ENCODE measurements at places on chromosomes 12 and 14.

DNA sequence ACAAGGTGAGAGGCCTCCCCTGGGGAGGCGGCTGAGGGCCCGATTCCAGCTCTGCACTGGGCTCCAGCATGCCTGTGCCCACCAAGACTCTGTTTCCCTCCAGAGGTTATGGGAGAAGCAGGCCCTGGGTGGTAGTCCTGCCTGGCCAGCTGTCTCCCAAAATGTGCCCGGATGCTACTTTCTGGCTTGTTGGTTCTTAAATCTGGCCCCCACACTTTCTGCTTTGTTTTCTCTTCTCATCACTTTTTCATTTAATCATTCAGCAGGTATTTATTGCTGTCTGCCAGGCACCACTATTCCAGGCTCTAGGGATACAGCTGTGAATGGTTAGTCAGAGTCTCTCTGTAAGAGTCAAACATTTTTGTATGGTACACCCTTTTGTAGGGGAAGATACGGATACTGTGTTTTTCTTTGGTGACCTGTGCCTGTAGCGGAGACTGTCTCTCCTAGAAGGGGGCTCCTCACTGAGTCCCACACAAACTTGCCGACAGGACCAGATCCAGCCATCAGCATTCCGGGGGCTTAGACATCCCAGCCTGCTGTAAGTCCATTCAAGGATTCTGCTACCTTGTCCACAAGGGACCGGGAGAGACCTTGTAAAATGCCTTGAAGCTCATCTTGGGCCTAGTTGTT, 3.8 kb downstream of the DHRS2 start:
- no peak for DNase-seq

- DNase-seq, result peak; percentile 12
Measured at GRCh38 chr12:118052324-118053070, 8.5 kb downstream of the WSB2 start.

- DNase-seq, result no peak
Measured at GRCh38 chr12:18750085-18750484, 12.2 kb downstream of the CAPZA3 start.

DNA sequence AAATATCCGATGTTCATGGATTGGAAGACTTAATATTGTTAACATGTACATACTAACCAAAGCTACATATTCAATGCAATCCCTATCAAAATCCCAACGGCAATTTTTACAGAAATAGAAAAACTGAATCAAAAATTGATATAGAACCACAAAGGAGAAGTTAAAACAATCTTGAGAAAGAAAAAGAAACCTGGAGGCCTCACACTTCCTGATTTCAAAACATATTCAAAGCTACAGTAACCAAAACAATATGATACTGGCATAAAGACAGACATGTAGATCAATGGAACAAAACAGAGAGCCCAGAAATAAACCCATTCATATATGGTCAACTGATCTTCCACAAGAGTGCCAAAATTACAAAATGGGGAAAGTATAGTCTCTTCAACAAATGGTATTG, 5.4 kb upstream of the PELI2 start:
- no peak for DNase-seq

DNA sequence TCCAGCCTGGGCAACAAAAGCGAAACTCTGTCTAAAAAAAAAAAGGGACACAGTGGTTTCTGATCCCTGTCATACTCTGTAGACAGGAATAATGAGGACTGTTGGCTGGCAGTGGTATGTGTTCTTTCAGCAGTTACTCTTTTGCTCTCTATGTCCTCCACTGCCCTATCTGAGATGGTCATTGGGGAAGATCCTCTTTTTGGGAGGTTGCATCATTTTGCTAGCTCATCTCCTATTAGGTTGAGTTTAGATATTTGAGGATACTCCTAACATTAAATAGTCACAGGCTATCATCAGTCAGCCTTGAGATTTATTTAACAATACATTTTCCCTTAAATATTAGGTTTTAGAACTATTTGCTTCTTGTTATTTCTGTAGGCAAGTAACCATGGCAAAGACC, 5.9 kb upstream of the CCDC91 start:
- DNase-seq, result no peak

DNA sequence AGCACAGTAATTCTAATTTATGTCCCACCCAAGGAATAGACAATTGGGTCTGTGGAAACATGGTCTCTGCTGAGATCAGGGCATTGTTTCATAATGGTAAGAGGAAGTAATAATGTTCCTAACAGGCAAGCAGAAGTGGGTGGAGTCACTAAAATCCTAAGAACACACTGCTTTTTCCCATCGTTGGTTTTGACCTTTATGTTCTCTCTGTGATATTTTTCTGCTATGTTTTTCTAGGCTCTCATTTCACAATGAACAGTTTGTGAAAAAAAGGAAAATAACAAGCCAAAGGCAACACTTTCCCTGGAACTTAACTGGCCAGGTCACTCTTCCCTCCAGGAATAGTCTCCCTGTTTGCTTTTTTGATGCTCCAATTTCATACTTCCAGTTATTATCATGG, 80.6 kb upstream of the OVCH1 start:
- DNase-seq, result no peak

DNA sequence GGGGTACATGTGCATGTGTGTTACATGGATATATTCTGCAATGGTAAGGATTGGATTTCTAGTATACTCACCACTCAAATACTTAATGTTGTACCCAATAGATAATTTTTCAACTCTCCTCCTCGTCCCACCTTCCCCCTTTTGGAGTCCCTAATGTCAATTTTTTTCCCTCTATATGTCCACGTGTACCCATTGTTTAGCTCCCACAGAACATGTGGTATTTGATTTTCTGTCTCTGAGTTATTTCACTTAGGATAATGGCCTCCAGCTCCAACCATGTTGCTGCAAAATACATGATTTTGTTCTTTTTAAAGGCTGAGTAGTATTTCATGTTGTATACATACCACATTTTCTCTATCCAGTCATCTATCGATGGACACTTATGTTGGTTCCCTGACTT, 97.2 kb upstream of the TMTC1 start:
- no peak for DNase-seq

DNA sequence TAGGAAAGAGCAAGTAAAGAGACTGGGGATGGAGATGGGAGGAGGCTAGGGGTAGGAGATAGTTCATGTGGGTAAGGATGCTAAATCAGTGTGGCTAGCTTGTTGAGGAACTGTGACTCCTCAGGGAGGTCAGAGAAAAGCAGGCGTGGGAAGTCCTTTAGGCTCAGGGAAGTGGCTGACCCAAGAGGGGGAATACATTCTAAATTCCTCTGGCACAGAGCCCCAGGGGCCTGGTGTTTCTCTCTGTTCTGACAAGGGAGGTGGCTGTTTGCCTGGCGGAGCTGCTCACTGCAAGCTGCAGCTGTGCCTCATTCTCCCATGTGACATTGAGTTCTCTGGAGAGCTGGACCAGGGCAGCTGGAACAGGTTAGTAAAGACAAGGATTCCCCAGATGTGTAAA, 152.2 kb upstream of the SLC38A2 start:
- peak; percentile 51 for DNase-seq

DNA sequence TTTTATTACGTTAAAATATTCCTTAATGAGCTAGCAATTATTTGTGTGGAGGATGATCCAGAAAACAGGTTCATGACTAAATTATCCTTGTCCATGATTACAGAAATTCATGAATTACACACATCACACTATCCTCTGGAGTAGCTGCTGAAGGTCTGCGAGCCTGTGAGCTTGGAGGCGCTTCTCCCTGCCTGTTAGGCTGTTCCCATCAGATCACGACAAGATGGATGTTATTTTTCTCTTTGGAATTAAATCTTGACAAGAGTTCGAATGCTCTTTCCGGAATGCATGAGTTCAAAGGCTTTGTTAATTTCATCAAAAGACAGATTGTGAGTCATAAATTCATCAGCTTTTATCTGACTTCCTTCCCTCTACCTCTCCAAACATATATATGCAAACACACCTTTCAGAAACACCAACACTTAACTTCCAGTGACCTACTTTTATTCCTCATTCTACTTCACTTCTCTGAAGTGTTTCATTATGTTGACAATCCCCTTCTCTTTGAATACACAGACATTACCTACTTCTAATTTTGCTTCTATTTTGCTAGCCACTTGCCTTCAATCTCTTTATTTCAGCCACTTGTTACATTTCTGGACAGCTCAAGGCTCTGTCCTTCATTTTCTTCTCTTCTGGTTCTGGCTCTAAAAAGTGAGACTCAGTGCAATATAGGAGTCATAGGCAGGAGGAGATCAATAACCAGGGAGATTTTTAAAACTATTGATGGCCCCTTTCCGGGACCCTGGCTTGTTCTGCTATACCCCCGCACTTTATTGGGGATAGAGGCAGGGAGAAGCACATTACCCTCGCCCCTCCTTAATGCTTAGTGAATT, 274.6 kb downstream of the BTG1 start:
- DNase-seq, result no peak

- DNase-seq, result no peak
Measured at GRCh38 chr12:132445884-132446632, 43.9 kb upstream of the FBRSL1 start.

- DNase-seq, result no peak
Measured at GRCh38 chr12:93167331-93167730, 210.4 kb upstream of the NUDT4 start.

DNA sequence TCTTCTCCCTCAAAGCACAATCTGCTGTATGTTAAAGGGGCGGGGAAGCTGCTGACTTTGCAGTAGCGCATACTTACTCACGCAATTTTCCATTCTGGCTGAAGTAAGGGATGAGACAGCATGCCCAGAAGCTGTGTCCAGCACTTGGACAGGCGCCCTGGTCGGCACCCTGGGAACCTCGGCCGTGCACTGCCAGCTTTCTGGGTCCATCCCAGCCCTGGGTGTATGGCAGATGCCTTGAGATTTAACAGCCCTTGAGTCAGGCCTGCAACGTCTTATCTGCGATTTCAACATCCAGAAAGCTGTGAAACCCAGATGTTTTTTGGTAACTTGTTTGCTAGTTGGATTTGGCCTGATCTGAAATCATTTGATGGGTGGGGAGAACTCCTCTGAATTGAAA, 16.1 kb downstream of the EML1 start:
- DNase-seq, result peak; percentile 82

- no peak for DNase-seq
Measured at GRCh38 chr14:43438056-43438455, 1069.0 kb downstream of the FSCB start.

- no peak for DNase-seq
Measured at GRCh38 chr12:69345742-69346141, 2.4 kb upstream of the LYZ start.

DNA sequence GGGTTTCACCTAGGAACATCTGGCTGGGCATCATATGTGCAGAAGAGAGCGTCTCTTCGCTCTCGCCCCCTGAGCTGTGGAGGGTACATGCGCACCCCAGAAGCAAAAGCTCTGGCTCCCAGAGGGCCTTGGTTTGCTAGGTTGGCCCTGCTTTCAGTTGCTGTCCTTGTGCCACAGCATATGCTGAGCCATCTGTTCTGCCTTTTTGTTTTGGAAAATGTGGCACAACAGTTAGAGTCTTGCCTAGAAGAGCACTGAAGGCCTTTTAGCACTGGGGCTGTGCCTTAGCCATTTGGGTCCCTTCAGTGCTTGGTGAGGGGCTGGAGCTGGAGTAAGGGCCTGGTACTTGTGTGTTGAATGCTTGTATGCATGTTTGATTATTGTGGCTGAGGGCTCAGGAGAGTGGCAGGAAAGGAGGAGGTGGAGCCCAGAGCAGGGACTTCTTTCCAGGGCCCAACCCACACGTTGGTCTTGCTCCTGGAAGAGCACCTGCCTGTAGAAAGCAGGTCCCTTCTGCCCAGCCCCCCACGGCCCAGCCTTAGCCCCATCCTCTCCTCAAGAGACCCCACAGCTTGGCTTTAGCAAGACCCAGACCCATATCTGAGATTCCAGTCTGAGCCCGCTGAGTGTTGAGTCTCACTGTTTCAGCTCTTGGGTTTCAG, 113.7 kb downstream of the SLC25A47 start:
- no peak for DNase-seq

GRCh38 chr12:78793982-78794381, 70.6 kb upstream of the SYT1 start:
- no peak for DNase-seq

- DNase-seq, result no peak
Measured at GRCh38 chr12:51381226-51382079, 9.8 kb downstream of the GALNT6 start.

GRCh38 chr12:98883231-98883630, 238.1 kb downstream of the APAF1 start:
- no peak for DNase-seq

- DNase-seq, result no peak
Measured at GRCh38 chr14:69073915-69074314, 79.0 kb downstream of the DCAF5 start.

DNA sequence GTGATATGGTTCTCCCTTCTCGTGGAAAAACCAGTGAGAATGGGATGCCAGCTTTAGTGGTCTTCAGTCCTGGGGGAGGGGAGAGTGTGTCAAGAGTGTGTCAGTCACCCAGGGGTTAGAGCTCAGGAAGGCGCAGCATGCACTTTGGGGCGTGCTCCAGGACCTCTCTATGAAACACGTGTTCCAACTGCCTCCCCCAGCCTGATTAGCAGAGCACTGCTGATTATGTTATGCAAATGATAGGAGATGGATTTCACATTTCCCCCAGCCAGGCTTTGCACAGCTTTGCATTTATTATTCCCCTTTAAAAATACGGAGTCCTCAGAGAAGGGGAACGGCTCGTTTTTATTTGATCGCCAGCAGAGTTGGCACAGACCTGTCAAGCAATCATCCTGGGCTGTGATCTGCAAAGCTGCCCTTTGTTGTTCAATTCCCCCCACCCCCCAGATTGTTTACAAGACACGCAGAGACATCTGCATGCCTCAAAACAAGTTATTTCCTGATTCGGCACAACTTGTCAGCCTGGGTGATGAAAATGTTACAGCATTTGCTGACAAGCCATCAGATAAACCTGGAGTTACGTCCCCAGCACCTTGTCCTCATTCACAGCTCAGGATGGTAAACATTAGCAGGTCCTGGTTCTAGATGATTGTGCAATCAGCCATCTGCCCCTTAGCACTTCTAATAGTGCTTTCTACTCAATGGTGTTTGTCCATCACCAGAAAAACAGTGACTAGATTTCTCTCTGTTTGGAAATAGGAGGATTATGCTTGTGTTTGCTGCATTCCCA, 196.5 kb downstream of the NOVA1 start:
- no peak for DNase-seq

GRCh38 chr12:57216921-57217879, 606 bp downstream of the NXPH4 start:
- DNase-seq, result no peak

DNA sequence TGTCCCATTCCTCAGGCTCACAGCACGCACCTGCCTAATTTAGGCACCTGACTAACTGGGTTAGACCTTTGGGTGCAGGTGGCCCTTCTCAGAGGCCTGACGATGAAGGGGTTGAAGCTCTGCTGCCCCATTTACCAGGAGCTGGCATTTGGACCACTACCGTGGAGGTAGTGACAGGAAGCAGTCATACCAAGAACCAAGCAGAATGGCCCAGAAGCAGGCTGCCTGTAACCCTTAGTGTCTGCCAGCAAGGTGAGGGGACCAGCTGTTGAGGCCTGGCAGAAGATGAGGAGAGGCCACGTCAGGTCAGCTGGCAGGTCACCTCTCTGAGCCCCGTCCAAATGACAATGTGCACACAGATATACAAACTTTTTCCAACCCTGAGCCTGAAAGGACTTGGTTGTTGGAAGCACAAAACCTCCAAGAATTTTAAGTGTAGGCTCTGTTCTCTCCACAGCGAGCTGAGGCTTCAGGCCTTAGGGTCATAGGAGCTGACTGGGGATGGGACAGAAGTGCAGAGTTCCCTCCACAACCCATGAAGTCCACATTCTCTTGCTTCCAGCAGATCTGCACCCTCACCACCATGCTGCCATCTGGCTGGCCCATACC, 23.1 kb downstream of the VASH1 start:
- DNase-seq, result no peak

- DNase-seq, result no peak
Measured at GRCh38 chr12:51076236-51076930, 7.0 kb downstream of the CSRNP2 start.
